Upper lobe of left lung (tissue), 6 donors: ENCODE measurements at places on chromosomes 5 and 9.

- no peak for DNase-seq
- H3K4me1 ChIP-seq, result no peaks in the 10 kb centered on the region
- no peak overlapping the region for H3K27ac ChIP-seq
- no peak overlapping the region for H3K4me3 ChIP-seq
- H3K27me3 ChIP-seq, result no peaks in the 10 kb centered on the region
- H3K36me3 ChIP-seq, result no peaks in the 10 kb centered on the region
Observed at GRCh38 chr5:133421394-133421793, 190.9 kb downstream of the FSTL4 start.

GRCh38 chr9:72476617-72477437, 44.6 kb upstream of the TMC1 start:
- no peaks in the 10 kb centered on the region for H3K36me3 ChIP-seq
- no peak overlapping the region for H3K27ac ChIP-seq
- no peak overlapping the region for H3K4me3 ChIP-seq
- peaks cover 7% of the 10 kb centered on the region for H3K4me1 ChIP-seq

GRCh38 chr5:150289551-150290390, at the start of gene CAMK2A:
Gene CAMK2A (minus strand): TSS chr5:150289773. CDS start chr5:150289625, 148 bp downstream.
- no peaks in the 10 kb centered on the region for H3K36me3 ChIP-seq
- peaks cover 3% of the 10 kb centered on the region for H3K4me1 ChIP-seq
- no peak within 1 kb of the TSS for H3K27ac ChIP-seq

GRCh38 chr9:89026876-89027275, 35.6 kb downstream of the S1PR3 start:
- H3K36me3 ChIP-seq, result no peaks in the 10 kb centered on the region
- H3K27me3 ChIP-seq, result no peaks in the 10 kb centered on the region
- no peak overlapping the region for H3K27ac ChIP-seq
- H3K4me1 ChIP-seq, result peaks cover 13% of the 10 kb centered on the region
- H3K4me3 ChIP-seq, result no peak overlapping the region

DNA sequence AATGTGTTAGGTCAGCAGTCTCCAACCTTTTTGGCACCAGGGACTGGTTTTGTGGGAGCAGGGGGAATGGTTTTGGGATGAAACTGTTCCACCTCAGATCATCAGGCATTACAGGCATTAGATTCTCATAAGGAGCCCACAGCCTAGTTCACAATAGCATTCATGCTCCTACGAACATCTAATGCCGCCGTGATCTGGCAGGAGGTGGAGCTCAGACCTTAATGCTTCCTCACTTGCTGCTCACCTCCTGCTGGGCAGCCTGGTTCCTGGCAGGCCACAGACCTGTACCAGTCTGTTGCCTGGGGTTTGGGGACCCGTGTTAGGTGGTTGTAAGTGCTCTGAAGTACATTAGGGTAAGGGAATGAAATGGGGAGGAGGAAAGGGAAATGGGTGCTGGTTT, 9.7 kb upstream of the CTNNA1 start:
- H3K27ac ChIP-seq, result no peak overlapping the region
- peaks cover 3% of the 10 kb centered on the region for H3K4me1 ChIP-seq
- H3K4me3 ChIP-seq, result no peak overlapping the region
- no peaks in the 10 kb centered on the region for H3K27me3 ChIP-seq

- H3K4me3 ChIP-seq, result no peak overlapping the region
- DNase-seq, result no peak
- no peak overlapping the region for H3K27ac ChIP-seq
- no peaks in the 10 kb centered on the region for H3K4me1 ChIP-seq
- H3K27me3 ChIP-seq, result no peaks in the 10 kb centered on the region
Observed at GRCh38 chr5:120624021-120624563, 160.0 kb downstream of the PRR16 start.

- no peak overlapping the region for H3K4me3 ChIP-seq
- H3K36me3 ChIP-seq, result no peaks in the 10 kb centered on the region
- no peaks in the 10 kb centered on the region for H3K27me3 ChIP-seq
- no peak overlapping the region for H3K27ac ChIP-seq
- DNase-seq, result peak; percentile 38
- peaks cover 4% of the 10 kb centered on the region for H3K4me1 ChIP-seq
Observed at GRCh38 chr9:90428517-90428916, 214.1 kb downstream of the DIRAS2 start.

- no peak for DNase-seq
- no peaks in the 10 kb centered on the region for H3K4me1 ChIP-seq
- H3K27ac ChIP-seq, result no peak overlapping the region
- no peak overlapping the region for H3K4me3 ChIP-seq
- no peaks in the 10 kb centered on the region for H3K36me3 ChIP-seq
Observed at GRCh38 chr5:71744009-71744790, 25.1 kb downstream of the CARTPT start.

DNA sequence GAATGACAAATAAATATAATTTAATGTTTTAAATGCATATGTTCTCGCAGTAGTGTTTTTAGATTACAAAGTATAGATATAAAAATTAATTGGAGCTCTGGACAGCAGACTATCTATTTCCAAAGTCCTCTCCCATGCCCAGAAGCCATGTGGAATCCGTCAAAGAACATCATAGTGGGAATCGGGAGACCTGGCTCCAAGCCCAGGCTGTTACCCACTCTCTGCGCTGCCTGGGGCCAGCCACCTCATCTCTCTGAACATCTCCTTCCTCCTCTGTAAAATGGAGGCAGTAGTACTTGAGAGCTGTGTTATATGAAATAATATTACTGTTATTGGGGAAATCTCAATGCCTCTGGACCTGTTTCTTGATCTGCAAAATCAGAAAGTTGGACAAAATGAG, 58.1 kb upstream of the SLC30A5 start:
- DNase-seq, result no peak
- no peaks in the 10 kb centered on the region for H3K4me1 ChIP-seq
- no peaks in the 10 kb centered on the region for H3K36me3 ChIP-seq
- H3K27me3 ChIP-seq, result no peaks in the 10 kb centered on the region
- H3K4me3 ChIP-seq, result no peak overlapping the region

GRCh38 chr5:154465169-154465568, 12.9 kb downstream of the HAND1 start:
- no peak for DNase-seq
- no peak overlapping the region for H3K27ac ChIP-seq
- no peaks in the 10 kb centered on the region for H3K36me3 ChIP-seq
- no peaks in the 10 kb centered on the region for H3K27me3 ChIP-seq

- H3K4me1 ChIP-seq, result no peaks in the 10 kb centered on the region
- no peaks in the 10 kb centered on the region for H3K27me3 ChIP-seq
- no peak for DNase-seq
Observed at GRCh38 chr5:88761939-88762338, 121.0 kb downstream of the MEF2C start.

DNA sequence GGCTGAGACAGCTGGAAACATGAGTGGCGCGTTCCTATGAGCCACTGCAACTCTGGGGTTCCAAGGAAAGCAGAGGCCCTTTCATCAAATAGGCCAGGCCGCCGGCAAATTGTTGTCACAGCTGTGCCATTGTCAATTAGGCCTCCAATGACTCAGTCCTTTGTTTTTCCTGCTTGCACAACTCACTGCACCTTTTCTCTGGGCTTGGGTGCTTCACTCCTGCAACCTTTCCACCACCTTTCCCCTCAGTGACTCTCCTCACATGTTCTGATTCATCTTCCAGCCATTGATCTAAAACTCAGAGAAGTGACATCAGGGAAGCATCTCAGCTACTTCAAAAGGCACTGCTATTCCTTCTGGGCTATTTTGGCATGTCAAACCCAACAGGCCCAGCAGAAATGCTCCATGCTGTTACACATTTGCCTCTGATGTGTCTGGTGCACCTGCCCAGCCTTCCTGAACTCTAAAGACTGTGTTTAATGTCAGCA, 653.7 kb downstream of the NR2F1-AS1 start:
- H3K27ac ChIP-seq, result no peak overlapping the region
- no peaks in the 10 kb centered on the region for H3K27me3 ChIP-seq
- DNase-seq, result no peak
- H3K36me3 ChIP-seq, result no peaks in the 10 kb centered on the region

- no peaks in the 10 kb centered on the region for H3K36me3 ChIP-seq
- H3K4me3 ChIP-seq, result no peak overlapping the region
- no peak overlapping the region for H3K27ac ChIP-seq
- no peaks in the 10 kb centered on the region for H3K4me1 ChIP-seq
Observed at GRCh38 chr5:55583578-55583977, 48.8 kb upstream of the PLPP1 start.

DNA sequence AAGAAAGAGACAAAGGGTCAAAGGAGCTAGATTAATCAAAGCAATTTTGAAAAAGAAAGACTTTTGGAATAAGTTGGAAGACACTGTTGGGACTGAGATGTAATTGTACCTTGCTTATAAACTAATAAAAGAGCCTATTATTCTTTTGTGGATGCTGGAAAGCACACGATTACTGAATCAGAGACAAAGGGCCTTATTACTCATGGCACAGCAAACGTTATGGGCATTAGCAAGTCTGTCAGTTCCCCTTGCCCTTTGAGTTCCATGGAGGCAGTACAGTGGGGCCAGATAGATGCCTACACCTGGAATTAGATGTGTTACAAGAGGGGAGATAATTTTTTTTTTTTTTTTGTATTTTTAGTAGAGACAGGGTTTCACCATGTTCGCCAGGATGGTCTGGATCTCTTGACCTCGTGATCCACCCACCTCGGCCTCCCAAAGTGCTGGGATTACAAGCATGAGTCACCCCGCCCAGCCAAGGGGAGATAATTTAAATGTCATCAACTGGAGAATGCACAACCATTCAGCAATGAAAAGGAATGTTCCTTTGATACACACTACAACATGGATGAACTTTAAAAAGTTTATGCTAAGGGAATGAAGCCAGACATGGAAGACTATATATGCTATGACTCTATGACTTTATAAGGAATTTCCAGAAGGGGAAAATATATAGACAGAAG, 128.9 kb downstream of the STARD4 start:
- no peak overlapping the region for H3K27ac ChIP-seq
- no peak overlapping the region for H3K4me3 ChIP-seq
- H3K4me1 ChIP-seq, result no peaks in the 10 kb centered on the region
- no peak for DNase-seq
- no peaks in the 10 kb centered on the region for H3K27me3 ChIP-seq

DNA sequence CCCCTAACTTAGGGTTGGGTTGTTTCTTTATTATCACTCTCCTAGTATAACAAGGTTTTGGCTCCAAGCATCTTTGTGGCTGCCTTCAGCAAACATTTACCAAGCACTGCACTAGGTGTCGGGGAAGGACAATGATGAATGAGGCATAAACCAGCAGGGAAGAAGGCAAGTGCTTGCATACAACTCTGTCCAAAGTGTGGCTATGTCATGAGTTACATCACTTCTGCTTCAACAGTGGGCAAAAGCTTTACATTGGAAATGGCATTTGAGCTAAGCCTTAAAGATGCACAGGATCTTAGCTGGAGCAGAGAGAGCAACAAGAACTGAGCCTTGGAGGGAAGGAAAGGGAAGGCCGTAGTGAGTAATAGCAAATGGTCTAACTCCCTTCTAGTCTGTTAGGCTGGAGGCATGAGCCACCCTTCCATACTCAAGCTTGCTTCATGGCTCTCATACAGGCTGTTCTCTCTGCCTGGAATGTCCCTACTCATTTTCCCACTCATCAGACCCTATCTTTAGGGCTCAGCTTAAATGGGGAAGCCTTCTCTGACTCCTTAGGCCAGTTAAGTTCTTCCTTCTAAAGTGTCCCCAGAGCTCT, 121.8 kb downstream of the SEMA6A start:
- no peak overlapping the region for H3K4me3 ChIP-seq
- H3K27ac ChIP-seq, result no peak overlapping the region
- peaks cover 13% of the 10 kb centered on the region for H3K4me1 ChIP-seq
- no peak for DNase-seq
- H3K27me3 ChIP-seq, result no peaks in the 10 kb centered on the region

DNA sequence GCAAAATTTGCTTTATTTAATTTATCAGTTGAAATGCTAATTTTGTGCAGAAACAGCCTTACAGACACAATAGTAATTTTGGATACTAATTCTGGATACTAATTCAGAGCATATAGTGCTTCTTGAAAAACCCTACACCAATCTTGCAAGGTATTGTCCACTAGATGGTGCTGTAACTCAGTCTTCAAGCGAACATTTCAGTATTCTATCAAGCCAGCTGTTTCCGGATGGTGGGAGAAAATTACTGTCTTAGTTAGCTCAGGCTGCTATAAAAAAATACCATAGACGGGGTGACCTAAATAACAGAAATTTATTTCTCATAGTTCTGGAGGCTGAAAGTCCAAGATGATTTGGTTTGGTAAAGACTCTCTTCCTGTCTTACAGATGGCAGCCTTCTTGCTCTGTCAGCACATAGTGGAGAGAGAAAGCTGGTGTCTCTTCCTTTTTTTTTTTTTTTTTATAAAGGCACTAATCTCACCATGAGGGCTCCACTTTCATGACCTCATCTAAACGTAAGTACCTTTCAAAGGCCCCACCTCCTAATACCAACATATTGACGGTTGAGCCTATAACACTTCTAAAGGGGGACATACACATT, 1306.5 kb upstream of the CDH9 start:
- H3K4me3 ChIP-seq, result no peak overlapping the region
- H3K36me3 ChIP-seq, result no peaks in the 10 kb centered on the region
- no peaks in the 10 kb centered on the region for H3K27me3 ChIP-seq

GRCh38 chr5:145500710-145501109, 334.4 kb downstream of the PRELID2 start:
- no peak for DNase-seq
- H3K27ac ChIP-seq, result no peak overlapping the region
- no peak overlapping the region for H3K4me3 ChIP-seq
- no peaks in the 10 kb centered on the region for H3K36me3 ChIP-seq
- no peaks in the 10 kb centered on the region for H3K27me3 ChIP-seq

DNA sequence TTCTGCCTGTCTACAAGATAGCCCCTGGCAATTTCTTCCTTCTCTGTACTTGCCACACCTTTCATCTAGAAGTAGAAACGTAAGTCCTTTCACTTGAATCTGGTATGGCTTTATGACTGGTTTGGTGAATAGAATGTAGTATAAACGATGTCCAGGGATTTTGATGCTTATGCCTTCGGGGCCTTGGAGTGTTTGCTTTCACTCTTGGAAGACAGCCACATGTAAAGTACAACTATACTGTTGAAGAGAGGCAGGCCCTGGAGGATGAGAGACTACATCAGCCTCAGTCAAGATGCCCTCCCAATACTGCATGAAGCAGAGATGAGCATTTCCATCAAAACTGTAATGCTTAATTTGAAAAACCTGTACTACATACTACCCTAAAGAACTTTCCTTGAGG, 553.8 kb upstream of the C9orf72 start:
- no peaks in the 10 kb centered on the region for H3K27me3 ChIP-seq
- H3K36me3 ChIP-seq, result no peaks in the 10 kb centered on the region
- no peak overlapping the region for H3K4me3 ChIP-seq
- H3K4me1 ChIP-seq, result no peaks in the 10 kb centered on the region

- DNase-seq, result no peak
- H3K36me3 ChIP-seq, result no peaks in the 10 kb centered on the region
- H3K27me3 ChIP-seq, result no peaks in the 10 kb centered on the region
- H3K4me3 ChIP-seq, result no peak overlapping the region
- no peak overlapping the region for H3K27ac ChIP-seq
Observed at GRCh38 chr9:80070071-80070742, 498.4 kb downstream of the TLE4 start.

- no peaks in the 10 kb centered on the region for H3K4me1 ChIP-seq
- no peaks in the 10 kb centered on the region for H3K27me3 ChIP-seq
- no peak overlapping the region for H3K27ac ChIP-seq
- no peak overlapping the region for H3K4me3 ChIP-seq
Observed at GRCh38 chr9:31166516-31166915, 1217.9 kb upstream of the ACO1 start.

- peaks cover 4% of the 10 kb centered on the region for H3K4me1 ChIP-seq
- H3K4me3 ChIP-seq, result peak within 1 kb of the TSS; percentile 95
- H3K27ac ChIP-seq, result peak within 1 kb of the TSS; percentile 93
- DNase-seq, result peak; percentile 87
Observed at GRCh38 chr5:123036391-123037103, at the start of gene PPIC. Gene PPIC (minus strand): TSS chr5:123036725. CDS start chr5:123036625, 100 bp downstream.

- no peaks in the 10 kb centered on the region for H3K4me1 ChIP-seq
- no peaks in the 10 kb centered on the region for H3K36me3 ChIP-seq
- no peak overlapping the region for H3K27ac ChIP-seq
- H3K4me3 ChIP-seq, result no peak overlapping the region
- DNase-seq, result no peak
Observed at GRCh38 chr5:59164041-59164830, 581.4 kb downstream of the RAB3C start.
